ENCODE measurements at places on chromosomes 13 and 19.
A peak's percentile ranks its signal among the peaks of the same experiment; 100 is the strongest.

- DNase-seq = no peak
Observed at GRCh38 chr13:34672631-34673030, 269.4 kb upstream of the NBEA start.

GRCh38 chr13:66128201-66128600 is 1101.9 kb downstream of the PCDH9 start:
- no peak for DNase-seq

- DNase-seq = peak; percentile 24
Observed at GRCh38 chr19:4399812-4400134, 574 bp downstream of the SH3GL1 start.

GRCh38 chr13:32309312-32310133 is 5.6 kb downstream of the ZAR1L start:
- no peak for DNase-seq

Measured in fibroblast of skin of back (primary cell).